Activated CD8-positive, alpha-beta memory T cell treated with anti-CD3 and anti-CD28 coated beads, Interleukin-2, amount 50 U/mL, for 4 hours (primary cell): ENCODE measurements at places on chromosomes 7 and 10.

DNA sequence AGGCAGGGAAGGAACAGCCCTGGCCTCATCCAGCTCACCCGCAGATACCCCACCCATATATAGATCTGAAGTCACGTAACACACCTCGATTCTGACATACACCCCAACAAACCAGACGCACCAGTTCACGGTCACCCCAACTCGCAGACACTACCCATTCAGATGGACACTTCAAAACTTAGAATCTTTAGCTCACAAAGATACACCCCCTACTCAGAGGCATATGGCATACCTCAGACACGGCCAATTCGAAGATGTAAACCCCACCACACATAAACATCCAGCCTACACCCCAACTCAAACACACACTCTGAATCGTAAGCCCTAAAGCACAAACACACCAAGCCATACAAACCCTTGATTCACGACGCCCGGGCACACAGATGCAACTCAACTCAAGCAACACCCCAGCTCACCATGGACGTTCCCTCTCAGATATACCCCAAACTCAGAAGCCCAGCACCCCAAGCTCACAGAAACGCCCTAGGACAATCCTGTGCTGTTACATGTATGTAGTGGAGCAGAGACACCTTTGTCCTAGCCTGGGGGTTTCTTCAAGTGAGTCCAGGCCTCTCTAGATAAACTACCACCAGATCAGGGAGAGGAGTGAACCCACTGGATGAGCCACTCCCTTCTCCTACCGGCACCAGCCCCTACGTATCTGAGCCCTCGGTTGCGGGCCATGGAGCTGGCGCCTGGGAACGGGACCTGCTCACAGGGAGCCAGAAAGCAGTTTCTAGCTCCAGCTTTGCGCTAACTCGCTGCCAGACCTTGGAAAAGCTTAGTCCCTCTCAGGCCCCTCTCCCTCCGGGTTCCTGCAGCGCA is 8.8 kb downstream of the PSD start:
- DNase-seq = no peak

- no peak for DNase-seq
Observed at GRCh38 chr7:30069096-30069867, 41.1 kb downstream of the PLEKHA8 start.

GRCh38 chr7:77827999-77828398 is 29.4 kb downstream of the PHTF2 start:
- DNase-seq = no peak

GRCh38 chr7:138072726-138073125 is 3.5 kb upstream of the AKR1D1 start:
- no peak for DNase-seq

DNA sequence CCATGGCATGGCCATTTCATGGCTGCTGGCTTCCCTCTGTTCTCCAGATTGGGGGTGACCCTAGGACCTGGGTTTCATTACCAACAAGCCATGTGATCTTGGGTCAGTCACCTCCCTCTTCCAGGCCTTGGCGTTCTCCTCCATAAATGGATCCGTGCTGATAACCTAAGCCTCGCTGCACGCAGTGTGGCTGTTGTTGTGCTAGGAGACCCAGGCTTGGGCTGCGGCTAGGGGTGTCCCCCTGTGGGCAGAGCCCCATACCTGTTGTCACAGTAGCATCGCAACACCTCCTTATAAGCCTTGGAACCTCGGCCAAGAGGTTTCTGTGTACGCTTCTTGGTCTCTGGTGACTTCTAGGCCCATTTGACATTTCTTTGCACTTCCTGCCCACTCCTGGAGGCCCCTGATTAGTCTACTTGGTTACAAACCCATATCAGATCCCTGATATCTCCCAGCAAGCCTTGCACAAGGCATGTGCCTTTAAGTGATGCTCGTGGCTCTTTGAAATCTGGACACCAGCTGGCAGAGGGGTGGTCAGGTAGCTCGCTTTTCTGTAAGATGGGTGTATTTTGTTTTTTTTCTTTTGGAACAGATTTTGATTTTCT is 23.6 kb downstream of the ZMIZ1 start:
- DNase-seq = no peak

GRCh38 chr10:119491966-119492757 is 50.4 kb downstream of the RGS10 start:
- DNase-seq = no peak

GRCh38 chr7:43444711-43445578 is 138.0 kb upstream of the STK17A start:
- DNase-seq = no peak

DNA sequence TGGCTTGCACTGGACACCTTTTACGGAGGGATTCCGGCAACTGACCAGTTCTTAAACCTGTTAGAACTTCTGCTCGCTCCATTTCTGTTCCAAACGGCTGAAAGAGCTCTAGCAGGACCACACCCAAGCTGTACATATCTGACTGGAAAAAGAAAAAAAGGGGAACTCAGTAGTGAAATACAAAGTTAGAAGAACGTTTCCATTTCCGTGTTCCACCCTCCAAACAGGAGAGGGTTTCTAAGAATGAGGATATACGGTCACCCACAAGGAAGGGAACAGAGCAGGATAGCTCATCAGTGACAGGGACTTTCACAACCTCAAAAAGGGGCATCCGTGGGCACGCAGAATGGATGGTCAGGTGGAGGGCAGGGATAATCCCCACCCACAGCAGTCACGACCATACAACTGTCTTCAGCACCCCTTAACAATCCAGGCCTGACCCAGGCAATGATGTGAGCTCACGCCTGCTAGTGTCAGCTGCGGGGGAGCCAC is 4.3 kb upstream of the ANKRD61 start:
- no peak for DNase-seq

DNA sequence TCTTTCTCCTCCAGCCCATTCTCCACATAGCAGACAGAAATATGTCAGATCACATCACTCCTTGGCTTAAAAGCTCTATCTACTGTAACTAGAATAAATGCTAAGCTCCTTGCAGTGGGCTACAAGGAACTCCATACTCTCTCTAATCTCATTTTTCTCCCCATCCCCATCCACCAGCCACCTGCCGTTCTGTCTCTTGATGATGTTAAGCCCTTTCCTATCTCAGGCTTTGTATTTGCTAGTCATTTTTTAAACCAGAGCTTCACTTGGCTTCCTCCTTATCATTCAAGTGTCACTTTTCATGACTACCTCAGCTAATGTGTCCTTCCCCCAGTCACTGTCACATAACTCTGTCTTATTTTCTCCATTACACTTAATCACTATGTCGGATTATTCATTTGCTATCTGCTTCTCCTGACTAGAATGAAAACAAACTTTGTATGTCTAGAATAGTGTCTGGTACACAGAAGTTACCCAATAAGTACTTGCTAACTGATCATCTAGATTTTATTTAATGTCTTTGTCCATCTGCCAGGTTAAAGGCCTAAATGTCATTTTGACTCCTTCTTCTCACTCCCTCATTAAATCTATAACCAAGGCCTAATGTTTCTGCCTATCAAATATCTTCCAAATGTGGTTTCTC is 87.2 kb upstream of the RPA3 start:
- DNase-seq = no peak

GRCh38 chr7:18212308-18212707 is 184.7 kb upstream of the PRPS1L1 start:
- no peak for DNase-seq

GRCh38 chr7:7988706-7989105 is 20.1 kb downstream of the GLCCI1 start:
- DNase-seq = no peak

- DNase-seq = no peak
Observed at GRCh38 chr10:88853155-88853881, 1.7 kb upstream of the ANKRD22 start.

DNA sequence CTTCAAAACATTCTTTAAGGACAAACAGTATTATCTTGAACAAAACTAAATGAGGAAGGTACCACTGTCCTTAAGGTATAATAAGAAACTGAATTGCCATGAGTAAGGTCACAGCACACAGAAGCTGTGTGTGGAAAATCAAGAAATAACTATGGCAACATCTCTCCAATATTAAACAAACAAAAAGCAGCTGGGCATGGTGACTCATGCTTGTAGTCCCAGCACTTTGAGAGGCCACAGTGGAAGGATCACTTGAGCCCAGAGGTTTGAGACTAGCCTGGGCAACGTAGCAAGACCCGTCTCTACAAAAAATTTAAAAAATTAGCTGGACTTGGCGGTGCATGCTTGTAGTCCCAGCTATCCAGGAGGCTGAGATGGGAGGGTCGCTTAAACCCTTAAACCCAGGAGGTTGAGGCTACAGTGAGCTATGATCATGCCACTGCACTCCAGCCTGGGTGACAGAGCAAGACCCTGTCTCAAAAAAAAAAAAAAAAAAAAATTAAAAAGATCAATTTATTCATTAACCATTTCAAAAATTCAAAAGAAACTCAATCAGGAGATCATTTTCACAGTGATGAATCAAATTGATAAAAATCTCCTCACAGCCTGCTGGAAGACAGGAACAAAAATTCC is 195.4 kb downstream of the SKIDA1 start:
- DNase-seq = no peak

DNA sequence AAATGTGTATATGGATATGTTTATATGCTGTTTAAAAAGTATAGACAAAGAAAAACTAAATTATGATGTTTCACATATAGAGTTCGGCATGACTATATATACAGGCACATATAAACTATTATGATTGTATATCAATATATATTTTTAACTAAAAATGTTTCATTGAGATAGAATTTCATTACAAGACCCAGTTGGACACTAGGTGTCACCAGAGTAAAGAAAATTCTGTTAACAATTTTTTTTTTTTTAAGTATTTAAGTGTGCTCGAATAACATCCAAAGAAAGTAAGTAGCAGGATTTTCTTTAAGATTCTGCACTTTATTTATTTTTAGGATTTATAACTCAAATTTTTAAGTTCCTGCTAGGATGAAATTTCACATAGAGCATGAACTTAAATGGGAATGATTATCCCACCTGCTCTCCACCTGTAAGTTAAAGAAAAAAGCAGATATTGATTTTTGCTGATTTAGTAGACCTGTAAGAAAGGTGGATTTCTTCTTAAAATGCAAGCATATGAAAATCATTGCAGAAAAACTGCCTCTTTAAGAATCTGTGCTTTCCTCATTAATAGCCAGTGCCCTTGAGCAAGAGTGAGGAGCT is 961.5 kb downstream of the PCDH15 start:
- DNase-seq = no peak

GRCh38 chr7:95411036-95411435 is 14.9 kb upstream of the PON3 start:
- DNase-seq = no peak

- no peak for DNase-seq
Observed at GRCh38 chr10:61018146-61018545, 74.2 kb upstream of the RHOBTB1 start.

GRCh38 chr7:51053160-51053925 is 263.3 kb downstream of the COBL start:
- no peak for DNase-seq

GRCh38 chr10:85919491-85920021 is 447.0 kb downstream of the GRID1 start:
- DNase-seq = no peak

- no peak for DNase-seq
Observed at GRCh38 chr10:98673171-98673782, 226.5 kb upstream of the HPS1 start.
